Fibroblast of skin of right biceps (primary cell): ENCODE measurements at places on chromosomes 2 and 18.
A peak's percentile ranks its signal among the peaks of the same experiment; 100 is the strongest.

GRCh38 chr2:76946631-76947145 lies 575.5 kb downstream of the LRRTM4 start:
- DNase-seq, result no peak

GRCh38 chr2:74281141-74281975 lies 61.9 kb downstream of the SLC4A5 start:
- DNase-seq, result no peak

DNA sequence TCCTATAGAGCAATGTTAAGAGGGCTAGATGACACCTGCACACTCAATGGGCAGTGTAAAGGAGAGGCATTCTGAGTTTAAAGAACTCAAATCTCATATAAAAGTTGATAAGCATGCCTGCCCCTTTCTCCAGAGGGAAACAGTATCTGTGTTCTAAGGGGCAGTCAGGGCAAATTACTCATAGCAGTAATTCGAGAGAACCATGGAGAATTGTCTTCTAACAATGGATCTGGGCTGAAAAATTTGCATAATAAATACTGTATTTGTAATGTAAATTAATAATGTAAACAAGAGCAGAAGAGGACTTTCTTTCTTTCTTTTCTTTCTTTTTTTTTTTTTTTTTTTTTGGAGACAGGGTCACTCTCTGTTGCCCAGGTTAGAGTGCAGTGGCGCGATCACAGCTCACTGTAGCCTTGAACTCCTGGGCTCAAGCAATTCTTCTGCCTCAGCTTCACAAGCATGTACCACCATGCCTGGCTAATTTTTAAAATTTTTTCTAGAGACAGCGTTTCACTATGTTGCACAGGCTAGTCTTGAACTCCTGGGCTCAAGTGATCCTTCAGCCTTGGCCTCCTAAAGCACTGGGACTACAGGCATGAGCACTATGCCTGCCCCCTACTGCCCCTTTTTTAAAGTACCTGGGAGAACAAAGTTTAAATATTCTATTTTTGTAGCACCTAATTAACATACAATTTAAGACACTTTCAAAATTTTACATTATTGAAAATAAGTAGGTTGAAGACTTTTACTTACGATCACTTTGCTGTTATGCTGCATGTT lies 70.6 kb downstream of the OTX1 start:
- no peak for DNase-seq

DNA sequence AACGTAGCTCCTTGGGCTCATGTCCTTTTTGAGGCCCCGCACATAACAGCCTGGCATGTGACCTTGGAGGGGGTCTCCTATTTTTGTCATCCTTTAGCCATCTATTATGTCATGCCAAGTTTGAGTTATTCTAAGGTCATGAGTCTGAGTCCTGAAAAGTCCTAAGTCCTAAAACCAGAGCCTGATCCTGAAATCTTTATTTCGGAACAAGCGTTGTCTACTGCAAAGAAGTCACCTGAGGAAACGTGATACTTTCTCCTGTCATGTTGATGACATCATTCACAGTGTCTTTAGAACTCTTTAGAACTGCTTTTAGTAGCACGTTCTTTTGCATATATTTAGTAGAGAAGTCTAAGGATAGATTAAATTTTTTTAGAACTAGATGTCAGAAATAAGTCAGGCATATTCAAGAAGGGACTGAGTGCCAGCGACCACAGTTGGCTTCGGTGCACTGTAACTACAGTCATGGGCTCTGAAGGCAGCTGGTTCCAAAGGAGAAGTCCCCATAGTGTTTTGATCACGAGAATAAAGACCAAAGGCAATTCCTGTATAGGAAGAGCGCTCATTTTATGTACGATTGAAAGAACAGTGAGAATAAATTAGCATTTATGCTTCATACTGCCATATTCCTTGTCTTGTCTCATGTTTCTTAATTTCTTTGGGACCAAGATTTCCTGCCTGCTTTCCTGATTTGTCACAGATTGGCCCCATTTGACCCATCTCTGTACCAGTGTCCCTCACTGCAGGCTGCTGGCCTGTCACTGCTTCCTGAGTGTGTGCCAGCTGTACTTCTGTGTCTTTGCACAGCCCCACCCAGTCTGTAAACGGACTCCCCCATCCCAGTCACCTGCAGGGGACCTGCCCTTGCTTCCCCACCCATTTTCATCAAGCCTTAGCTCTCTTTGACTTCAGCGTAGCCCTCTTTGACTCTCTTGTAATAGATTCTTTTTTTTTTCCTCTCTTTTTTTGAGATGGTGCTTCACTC lies 75.8 kb downstream of the ASAP2 start:
- DNase-seq, result no peak

DNA sequence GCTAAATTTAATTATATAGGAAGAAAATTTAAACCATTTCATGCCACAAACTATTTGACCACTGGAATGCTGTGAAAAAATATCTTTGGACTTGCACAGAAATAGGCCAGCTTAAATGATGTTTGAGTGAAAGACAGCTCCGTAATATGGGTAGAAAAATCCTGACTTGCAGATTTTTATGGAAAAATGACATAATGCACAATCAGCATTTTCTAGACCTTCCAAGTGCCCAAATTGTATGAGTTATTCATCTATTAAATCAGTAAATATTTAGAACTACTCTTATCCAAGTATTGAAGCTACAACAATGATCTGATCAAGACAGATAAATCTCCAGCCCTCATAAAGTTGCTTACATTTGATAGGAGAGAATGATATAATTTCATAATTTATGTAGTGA lies 691.1 kb upstream of the DDX18 start:
- DNase-seq, result no peak

DNA sequence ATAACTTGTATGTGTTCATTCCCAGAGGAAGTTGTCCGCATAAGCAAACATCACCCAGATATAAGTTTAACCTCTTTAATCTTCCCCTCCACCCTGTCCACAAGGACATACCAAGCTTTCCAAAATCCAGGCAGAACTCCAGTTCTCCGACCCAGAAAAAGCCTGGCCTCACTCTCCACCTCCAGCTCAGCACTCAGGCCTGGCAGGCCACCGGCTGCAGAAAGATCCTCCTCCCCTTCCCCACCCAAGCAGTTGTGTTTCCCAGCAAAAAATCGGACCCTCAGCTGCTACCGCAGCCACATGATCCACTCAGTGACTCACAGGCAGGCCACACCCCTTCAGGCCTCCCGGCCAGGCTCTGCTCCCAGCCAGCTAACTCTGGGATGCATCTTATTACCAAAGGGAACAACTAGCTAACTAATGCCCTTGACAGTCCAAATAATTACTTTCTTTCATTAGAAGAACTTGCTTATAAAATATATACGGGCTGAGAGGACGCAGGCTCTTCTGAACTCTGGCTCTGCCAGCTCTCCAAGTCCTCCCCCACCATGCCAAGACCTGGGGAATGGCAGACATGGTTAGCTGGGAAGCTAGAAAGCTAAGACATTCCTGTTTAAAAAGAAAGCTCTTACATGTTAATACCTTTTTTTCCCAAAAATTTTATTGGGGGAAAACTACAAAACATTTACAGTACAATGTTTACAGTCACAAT lies 4.5 kb downstream of the ZFP36L2 start:
- DNase-seq, result peak; percentile 97
